Spleen (tissue), 13 donors: ENCODE measurements at places on chromosomes 6 and 20. TPM values are rescaled to one million over a fixed set of nuclear protein-coding genes. Genes with fewer than 3 reads are reported as not detected.

- no peak for DNase-seq
Measured at GRCh38 chr20:15056246-15056645, 718.8 kb upstream of the FLRT3 start.

- no peak for DNase-seq
Measured at GRCh38 chr6:155157101-155157500, 106.7 kb upstream of the CLDN20 start.

DNA sequence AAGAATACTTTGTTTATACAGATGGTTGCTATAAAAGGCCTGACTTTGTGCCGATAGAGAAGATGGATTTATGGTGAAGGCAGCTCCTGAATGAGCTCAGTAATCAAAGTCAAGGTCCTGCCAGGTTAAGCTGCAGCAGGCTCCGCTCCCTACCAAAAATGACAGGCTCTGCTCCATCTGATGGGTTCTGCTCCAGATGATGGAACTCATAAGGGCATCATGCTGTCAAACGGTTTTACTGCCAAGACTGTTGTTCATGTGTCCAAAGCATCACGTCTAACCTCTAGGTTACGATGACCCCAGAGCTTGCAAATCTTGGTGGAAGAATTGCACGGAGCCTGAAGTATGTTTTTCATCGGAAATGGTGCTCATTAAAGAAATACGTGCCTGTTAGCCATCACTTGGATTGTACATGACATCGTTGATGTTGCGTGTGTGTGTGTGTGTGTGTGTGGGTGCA is 19.2 kb upstream of the PTGIS start:
- no peak for DNase-seq

The PROKR2 gene
- total RNA-seq: not detected

DNA sequence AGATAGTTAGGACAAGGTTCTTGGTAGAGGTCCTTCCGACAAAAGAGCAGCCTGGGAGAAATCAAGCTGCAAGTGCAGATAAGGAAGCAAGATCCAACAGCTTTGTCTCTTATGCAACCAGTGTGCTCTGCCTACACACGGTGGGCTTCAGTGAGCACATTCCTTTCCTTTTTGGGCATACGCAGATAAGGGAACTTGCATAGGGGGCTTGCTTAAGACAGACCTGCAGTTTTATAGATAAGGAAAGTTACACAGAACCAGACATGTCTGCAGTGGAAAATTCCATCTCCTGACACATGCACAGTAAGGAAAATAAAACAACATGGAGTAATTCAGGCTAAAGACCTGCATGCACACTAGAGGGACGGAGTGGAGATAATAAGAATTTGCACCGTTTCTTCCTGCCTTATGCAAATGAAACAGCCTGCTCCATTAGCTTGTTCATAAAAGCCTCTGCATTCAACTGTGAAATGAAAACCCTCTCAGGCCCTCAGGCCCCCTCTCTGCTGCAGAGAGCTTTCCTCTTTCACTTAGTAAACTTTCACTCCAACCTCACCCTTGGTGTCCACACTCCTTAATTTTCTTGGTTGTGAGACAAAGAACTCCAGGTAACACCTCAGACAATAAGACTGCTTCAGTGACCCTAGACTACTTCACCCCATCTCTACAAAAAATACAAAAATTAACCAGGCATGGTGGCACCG is 97.5 kb upstream of the MYLIP start:
- no peak for DNase-seq

DNA sequence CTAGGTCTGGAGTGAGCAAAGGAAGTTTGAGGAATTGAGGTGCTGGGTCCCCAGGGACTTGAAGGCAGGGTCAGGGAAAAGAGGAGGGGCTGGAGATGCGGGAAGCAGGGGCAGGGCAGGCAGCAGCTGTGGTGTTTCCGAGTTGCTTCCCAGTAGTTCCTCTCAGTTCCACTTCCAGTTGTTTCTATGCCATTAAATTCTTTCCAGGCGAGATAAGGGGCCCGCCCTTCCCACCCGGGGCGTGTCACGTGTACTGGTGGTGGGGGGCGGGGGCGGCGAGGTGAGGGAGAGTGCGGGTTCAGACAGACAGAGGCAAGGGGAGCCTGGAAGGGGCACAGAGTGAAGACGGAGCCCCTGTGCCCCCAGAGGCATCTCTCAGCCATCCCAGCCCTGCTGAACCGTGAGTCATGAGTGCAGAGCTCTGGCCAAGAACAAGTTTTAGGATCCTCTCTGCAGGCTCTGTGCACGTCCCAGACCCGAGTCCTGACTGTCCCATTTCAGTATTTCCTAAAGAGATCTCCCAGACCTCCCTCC is 977 bp downstream of the TNXB start:
- DNase-seq: no peak

DNA sequence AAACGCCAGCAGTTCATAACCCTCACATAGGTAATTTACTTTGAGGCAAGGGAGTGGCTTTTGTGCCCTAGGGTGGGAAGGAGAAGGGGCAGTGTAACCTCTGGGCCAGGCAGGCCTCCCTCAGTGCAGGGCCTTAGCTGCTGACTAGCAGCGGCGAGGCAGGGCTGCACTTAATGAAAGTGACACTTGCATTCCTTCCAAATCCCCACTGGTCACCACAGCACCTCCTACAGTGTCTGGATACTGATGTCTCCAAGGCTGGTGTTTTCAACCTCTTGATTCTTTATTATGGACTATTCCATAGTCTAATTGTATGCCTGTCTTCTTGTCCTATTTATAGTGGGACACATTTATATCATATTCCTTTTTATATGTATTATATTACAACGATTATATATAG is 152.7 kb downstream of the LY86 start:
- DNase-seq: no peak

GRCh38 chr20:24363031-24363430 is 106.4 kb upstream of the SYNDIG1 start:
- DNase-seq: no peak

The SOBP gene
- 7.8 TPM for total RNA-seq

GRCh38 chr6:134537146-134537555 is 219.2 kb upstream of the SGK1 start:
- DNase-seq: no peak

GRCh38 chr6:150593119-150593518 is 6.6 kb upstream of the PLEKHG1 start:
- no peak for DNase-seq

The ZNF391 gene
- total RNA-seq: 4.9 TPM

- no peak for DNase-seq
Measured at GRCh38 chr6:15017261-15017660, 228.6 kb upstream of the JARID2 start.

The UNC5CL gene
- 2.2 TPM for total RNA-seq

GRCh38 chr6:138914701-138915100 is 73.4 kb downstream of the REPS1 start:
- DNase-seq: no peak

The SCGN gene
- total RNA-seq: not detected

GRCh38 chr20:59148701-59149493 is 14.7 kb upstream of the ZNF831 start:
- peak; percentile 77 for DNase-seq

GRCh38 chr6:21807299-21808044 is 213.9 kb downstream of the SOX4 start:
- no peak for DNase-seq

- no peak for DNase-seq
Measured at GRCh38 chr6:116682334-116682712, 1.3 kb downstream of the KPNA5 start.

The FAM83C gene
- total RNA-seq: not detected

DNA sequence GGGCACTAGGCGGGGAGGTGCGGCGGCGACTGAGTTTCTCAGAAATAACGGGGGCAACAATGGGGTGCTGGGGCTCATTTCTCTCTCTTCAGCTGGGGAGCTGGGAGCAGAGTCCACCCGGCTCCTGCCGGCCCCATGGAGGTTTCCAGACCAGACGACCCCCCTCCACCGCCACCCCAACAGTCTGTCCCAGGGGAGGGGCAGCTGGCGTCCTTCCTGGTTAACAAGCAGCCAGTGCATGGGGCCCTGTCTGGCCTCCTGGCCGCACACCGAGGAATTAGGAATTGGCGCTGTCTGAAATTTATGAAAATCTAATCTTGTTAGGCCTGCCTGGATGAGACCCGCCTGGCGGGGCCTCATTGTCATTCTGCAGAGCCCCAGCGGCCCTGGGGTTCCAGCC is 42.4 kb downstream of the PMEPA1 start:
- DNase-seq: peak; percentile 59

The EYA2 gene
- 0.51 TPM for total RNA-seq
